Spinal cord (tissue), 10 donors: ENCODE measurements at places on chromosomes 5 and 9. TPM values are rescaled to one million over a fixed set of nuclear protein-coding genes. Genes with fewer than 3 reads are reported as not detected.

DNA sequence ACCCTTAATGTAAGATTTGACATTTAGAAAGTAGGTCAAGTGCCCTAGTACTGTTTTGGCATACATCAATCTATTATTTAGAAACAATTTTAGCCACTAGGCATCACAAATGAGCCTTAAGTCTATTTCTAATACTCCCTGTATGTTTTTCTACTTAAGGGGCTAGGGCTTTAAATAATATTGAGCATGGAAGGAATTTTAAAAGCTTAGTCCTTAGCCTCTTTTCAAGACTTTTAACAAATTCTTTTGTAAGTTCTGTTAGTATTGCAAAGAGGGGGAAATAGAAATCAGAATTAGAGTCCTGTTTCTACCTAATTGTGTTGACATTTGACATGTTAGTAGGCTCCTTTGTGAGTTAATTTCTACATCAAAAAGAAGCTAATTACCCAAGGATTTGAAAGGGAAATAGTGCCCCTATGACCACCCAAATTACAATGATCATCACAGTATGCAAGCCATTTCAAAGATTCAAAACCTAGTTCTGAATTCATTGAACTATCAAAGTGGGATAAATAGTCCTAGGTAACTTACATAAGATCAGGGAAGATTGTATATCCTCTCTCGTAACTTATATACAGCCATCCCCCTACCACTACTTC is 647.8 kb upstream of the ACO1 start:
- H3K27me3 ChIP-seq: no peaks in the 10 kb centered on the region
- no peaks in the 10 kb centered on the region for H3K36me3 ChIP-seq
- no peaks in the 10 kb centered on the region for H3K4me1 ChIP-seq
- H3K27ac ChIP-seq: no peak overlapping the region
- DNase-seq: no peak

DNA sequence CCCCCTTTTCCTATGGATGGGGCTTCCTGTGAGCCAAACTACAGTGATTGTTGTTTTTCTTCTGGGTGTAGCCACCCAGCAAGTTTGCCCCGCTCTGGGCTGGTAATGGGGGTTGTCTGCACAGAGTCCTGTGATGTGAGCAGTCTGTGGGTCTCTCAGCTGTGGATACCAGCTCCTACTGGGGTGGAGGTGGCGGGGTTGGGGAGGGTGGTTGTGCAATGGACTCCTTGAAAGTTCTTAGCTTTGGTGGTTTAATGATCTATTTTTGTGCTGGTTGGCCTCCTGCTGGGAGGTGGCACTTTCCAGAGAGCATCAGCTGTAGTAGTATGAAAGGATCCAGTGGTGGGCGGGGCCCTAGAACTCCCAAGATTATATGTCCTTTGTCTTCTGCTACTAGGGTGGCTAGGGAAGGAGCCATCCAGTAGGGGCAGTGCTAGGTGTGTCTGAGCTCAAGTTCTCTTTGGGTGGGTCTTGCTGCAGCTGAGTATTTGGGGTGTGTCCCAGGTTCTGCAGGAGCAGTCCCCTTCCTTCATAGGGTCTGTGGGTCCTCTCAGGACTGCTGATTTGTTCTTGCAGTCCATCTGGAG is 275.6 kb upstream of the PAPPA start:
- no peaks in the 10 kb centered on the region for H3K27me3 ChIP-seq
- DNase-seq: no peak
- no peak overlapping the region for H3K4me3 ChIP-seq
- no peak overlapping the region for H3K27ac ChIP-seq
- no peaks in the 10 kb centered on the region for H3K4me1 ChIP-seq

DNA sequence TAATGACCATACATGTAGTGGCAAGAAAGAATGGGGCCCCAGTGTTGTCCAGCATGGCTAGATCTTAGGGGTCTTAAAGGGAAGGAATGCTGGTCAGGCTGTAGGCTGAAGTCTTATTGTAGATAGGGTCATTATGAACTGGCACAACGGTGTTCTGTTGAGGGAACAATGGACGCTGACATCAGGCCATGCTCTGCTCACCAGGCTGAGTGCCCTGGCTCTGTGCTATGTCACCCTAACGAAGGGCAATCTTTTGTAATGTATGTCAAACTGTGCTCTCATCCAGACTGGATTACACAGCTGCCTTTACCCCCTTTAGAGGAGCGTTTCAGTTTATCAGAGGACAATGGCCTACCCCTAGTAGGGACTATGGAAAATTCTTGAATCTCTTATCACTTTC is 14.6 kb upstream of the ZNF608 start:
- peaks cover 5% of the 10 kb centered on the region for H3K4me1 ChIP-seq
- no peaks in the 10 kb centered on the region for H3K36me3 ChIP-seq
- H3K4me3 ChIP-seq: no peak overlapping the region
- DNase-seq: no peak

- peaks cover 4% of the 10 kb centered on the region for H3K4me1 ChIP-seq
- DNase-seq: no peak
- H3K36me3 ChIP-seq: no peaks in the 10 kb centered on the region
- H3K4me3 ChIP-seq: no peak overlapping the region
- H3K27ac ChIP-seq: no peak overlapping the region
These were observed 43.0 kb downstream of the HSD17B3 start for GRCh38 chr9:96258967-96259366.

Gene MORN5
- 5.8 TPM for total RNA-seq
